Activated naive CD4-positive, alpha-beta T cell treated with anti-CD3 and anti-CD28 coated beads, Interleukin-2, amount 50 U/mL, for 16 hours (primary cell): ENCODE measurements at places on chromosomes 12 and 14.

- no peak for DNase-seq
These were observed 370.6 kb downstream of the PDZRN4 start for GRCh38 chr12:41558671-41559070.

GRCh38 chr12:34126805-34127204 lies 104.5 kb downstream of the ALG10 start:
- DNase-seq: no peak

DNA sequence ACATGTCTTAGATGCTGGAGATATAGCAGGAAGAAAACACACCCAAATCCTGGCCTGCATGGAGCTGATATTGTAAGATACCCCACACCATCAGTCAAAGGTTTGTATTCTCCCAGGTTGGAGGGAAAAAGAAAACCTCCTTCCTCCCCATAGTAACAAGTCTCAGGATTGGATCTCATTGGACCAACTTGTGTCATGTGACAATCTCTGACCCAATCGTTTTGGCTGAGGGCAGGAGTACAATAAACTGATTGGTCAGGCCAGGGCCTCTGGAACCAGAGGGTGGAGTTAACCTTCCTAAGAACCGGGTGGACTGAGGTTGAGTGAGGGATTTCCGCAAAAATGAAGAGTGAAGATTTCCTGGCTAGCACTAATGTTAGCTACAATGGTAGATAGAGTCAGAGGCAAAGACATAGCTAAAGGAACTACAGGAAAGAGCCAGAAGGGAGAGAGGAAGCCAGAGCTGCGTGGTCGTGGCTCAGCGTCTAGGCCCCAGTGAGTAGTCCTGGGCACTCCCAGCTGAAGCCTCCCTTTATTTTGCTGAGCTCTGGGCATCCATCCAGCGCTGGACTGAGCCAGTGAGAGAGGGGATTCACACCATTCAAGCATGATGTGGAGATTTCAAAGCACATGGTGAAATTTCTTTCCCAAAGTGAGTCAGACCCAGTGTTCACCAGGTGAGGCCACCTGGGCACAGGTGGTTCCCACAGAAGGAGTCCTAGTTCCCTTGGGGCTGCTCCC lies 219.9 kb downstream of the AACS start:
- DNase-seq: no peak

GRCh38 chr14:56709201-56709600 lies 101.1 kb downstream of the OTX2 start:
- DNase-seq: no peak

DNA sequence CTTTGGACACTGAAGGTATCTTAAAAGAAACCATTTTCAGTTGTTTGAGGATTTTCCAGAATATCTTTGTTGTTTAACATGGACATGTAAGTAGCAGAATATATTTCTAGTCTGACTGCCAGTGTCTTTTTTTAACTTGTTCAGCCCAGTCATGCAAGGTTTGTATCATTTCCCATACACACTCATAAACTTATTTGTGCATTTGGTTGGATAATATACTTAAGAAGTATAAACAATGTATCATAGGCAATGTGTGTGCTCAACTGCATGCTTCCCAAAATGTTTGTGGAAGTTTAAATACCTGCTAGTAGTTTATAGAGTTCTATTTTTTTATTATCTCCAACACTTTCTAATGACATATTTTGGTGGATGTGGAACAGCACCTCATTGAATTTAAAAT lies 707.4 kb upstream of the FBXO33 start:
- no peak for DNase-seq
